ENCODE measurements at places on chromosomes 16 and 17.

DNA sequence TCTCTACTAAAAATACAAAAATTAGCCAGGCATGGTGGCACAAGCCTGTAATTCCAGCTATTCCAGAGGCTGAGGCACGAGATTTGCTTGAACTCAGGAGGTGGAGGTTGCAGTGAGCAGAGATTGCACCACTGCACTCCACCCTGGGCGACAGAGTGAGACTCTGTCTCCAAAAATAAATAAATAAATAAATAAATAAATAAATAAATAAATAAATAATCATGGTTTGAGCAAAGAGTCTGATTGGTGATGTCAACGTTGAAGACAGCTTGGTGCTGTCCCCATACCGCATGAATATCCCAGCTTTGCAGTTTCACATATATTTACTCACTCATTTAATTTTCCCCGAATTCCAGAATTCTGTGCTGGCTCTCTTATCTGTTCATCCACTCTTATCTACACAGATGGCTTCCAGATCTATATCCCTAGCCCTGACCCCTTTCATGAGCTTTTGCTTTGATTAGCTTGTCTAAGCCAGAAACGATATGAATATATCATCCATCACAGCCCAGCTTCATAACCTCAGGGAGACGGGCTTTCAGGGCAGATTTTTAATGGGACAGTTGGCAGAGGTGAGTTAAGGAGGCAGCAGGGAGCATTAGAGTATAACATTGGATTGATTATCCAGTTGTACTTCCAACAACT, 91.0 kb downstream of the SPACA3 start:
- DNase-seq, result no peak

GRCh38 chr16:19618876-19619275, 63.4 kb downstream of the VPS35L start:
- DNase-seq, result no peak

DNA sequence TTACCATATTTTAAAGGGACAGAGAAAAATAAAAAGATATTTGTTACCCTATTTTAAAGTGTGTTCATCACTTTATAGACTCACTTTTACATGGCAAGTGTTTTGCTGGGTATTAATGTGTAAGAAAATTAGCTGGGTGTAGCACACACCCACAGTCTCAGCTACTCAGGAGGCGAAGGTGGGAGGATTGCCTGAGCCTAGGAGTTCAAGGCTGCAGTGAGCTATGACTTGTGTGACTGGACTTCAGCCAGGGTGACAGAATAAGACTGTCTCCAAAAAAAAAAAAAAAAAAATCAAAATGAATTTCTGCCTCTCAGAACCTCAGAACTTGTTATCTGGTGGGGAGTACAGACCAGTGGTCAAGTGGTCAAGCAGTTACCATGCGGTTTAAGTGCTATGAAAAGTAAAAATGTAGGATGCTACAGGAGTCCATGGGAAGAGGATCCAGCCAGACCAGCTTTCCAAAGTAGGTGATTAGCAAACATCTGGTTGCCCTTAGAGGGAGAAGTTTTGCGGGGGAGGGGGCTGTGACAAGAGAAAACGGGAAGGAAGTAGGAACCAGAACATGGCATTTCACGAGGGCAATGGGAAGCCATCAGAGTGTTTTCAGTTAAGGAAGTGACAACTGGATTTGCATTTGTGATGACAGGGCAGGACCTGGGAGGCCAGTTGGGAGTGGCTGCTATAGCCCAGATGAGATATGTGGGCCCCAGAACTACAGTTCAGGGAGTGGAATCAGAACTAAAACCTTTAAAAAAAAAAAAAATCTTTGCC, 13.9 kb downstream of the CNEP1R1 start:
- DNase-seq, result no peak

- no peak for DNase-seq
These were observed 1.0 kb upstream of the EPN3 start for GRCh38 chr17:50531428-50532025.

DNA sequence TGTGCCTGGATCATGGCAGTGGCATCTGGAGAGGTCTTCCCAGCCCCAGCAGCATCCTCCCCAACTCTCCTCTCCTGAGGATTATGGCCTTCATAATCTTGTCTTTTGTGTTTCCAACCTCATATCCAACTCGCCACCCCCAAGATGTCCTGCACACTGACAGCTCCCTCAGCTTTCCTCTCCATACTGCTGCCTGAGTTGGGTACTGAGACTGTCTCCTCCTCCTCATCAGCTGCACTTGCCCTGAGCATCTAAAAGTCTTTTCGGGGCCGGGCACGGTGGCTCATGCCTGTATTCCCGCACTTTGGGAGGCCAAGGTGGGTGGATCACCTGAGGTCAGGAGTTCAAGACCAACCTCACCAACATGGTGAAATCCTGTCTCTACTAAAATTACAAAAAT, 2.0 kb downstream of the CD300LB start:
- DNase-seq, result no peak

DNA sequence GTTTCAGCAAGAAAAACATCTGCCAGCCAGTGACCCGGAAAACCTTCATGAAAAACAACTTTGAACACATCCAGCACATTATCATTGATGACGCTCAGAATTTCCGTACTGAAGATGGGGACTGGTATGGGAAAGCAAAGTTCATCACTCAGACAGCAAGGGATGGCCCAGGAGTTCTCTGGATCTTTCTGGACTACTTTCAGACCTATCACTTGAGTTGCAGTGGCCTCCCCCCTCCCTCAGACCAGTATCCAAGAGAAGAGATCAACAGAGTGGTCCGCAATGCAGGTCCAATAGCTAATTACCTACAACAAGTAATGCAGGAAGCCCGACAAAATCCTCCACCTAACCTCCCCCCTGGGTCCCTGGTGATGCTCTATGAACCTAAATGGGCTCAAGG, 22.2 kb downstream of the SLFN5 start:
- DNase-seq, result no peak

GRCh38 chr16:14423344-14423743, 206.7 kb downstream of the PARN start:
- DNase-seq, result no peak

- no peak for DNase-seq
These were observed 15.8 kb downstream of the EMP2 start for GRCh38 chr16:10564591-10564990.

DNA sequence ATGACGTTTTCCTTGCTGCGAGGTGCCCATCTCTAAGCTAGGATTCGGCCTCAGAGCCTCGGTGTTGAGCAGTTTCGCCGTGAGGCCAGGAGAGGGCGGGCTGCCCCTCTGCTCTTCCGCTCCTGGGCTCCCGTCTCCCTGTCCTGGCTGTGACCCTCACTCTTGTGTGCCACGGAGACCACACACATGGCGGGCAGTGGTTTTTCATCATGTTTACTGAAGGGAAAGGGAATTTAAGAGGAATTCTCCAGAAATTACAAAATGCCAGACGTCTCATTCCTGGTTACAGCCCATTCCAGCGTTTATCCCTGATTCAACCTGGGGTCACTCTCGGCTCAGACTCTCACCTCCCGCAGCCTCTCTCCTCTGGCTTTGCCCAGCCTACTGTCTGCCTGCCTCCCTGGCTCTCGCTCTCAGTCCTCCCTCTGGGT, 96.8 kb upstream of the ELAC2 start:
- peak; percentile 84 for DNase-seq

GRCh38 chr16:81618661-81619060, 160.4 kb upstream of the PLCG2 start:
- no peak for DNase-seq

DNA sequence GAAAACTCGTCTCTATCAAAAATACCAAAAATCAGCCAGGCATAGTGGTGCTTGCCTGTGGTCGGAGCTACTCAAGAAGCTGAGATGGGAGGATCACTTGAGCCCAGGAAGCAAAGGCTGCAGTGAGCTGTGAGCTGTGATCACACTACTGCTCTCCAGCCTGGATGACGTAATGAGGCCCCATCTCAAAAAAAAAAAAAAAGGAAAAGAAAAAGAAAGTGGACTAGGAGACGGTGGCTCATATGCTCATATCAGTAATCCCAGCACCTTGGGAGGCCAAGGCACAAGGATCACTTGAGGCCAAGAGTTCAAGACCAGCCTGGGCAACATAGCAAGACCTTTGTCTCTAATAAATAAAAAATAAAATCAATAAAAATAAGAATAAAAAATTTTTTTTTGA, 8.8 kb upstream of the SUMO2 start:
- DNase-seq, result no peak

- no peak for DNase-seq
These were observed 217.1 kb downstream of the HS3ST3A1 start for GRCh38 chr17:13384626-13385025.

- DNase-seq, result no peak
These were observed 740 bp upstream of the ATP6V0D1 start for GRCh38 chr16:67481561-67482232.

- DNase-seq, result peak; percentile 71
These were observed 82.2 kb downstream of the PLXDC1 start for GRCh38 chr17:39069114-39069756.

GRCh38 chr16:76007645-76008044, 269.6 kb upstream of the CNTNAP4 start:
- no peak for DNase-seq

- DNase-seq, result no peak
These were observed 12.8 kb downstream of the CDH16 start for GRCh38 chr16:66905633-66906539.

DNA sequence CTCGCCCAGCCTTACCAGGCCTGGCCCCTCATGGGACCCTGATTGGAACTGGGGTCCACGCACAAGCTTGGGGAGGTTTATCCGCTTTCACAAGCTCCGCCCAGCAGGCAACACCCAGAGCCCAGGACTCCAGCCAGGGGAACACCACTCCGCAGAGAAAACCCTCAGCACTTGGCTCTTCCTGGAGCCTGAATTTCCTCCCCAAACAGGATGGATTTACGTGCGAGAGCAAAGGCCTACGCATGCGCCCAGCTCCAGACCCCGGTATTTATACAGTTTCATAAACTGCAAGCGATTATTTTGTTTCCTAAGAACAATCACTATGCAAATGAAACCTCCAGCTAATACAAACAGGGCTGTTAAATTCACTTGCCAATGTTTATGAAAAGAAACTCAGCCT, 22.8 kb downstream of the ZNF423 start:
- no peak for DNase-seq

GRCh38 chr16:67872131-67872630, 671 bp upstream of the EDC4 start:
- no peak for DNase-seq

- no peak for DNase-seq
These were observed 51.6 kb downstream of the NUP93 start for GRCh38 chr16:56781528-56781961.

DNA sequence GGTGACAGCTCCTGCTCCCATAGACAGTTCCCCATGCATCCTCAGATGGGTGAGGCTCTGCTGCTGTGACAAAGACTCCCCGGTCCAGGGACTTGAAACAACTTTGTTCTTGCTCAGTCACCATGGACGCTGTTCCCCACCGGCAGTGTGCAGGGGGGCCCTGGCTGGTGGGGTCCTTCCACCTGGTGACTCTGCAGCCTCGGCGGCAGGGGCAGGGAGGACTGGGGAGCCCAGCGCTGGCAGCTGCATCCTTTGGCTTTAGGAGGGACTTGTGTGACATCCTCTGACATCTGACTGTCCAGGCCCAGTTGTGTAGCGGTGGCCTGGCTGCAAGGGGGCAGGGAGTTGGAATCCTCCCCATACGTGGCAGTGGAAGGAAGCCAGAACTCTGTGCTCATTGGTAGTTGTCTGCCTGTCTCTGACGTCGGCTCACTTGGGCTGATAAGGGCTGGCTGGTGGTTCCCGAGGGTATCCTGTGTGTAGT, 107.3 kb downstream of the CMIP start:
- no peak for DNase-seq

- DNase-seq, result peak; percentile 12
These were observed 10.4 kb upstream of the SOX9 start for GRCh38 chr17:72110231-72110941.

DNA sequence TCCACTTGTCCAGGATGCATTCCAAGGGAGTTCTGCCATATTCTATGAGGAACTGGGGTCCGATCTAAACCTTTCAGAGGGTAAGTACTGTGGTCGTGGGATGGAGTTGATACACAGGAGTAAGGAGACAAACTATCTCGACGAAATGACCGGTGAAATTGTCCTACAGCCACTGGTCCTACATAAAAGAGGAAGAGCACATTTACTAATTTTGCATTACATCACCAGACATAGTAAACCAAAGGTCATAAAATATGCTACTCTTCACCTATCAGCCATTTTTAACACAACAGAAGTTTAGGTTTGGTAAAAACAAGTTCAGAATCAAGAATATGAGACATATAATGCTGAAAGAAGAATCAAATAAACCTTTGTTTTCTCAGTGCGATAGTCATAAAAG, 8.1 kb downstream of the HSF5 start:
- DNase-seq, result no peak

GRCh38 chr17:1493291-1493980, 950 bp upstream of the MYO1C start:
- DNase-seq, result no peak

DNA sequence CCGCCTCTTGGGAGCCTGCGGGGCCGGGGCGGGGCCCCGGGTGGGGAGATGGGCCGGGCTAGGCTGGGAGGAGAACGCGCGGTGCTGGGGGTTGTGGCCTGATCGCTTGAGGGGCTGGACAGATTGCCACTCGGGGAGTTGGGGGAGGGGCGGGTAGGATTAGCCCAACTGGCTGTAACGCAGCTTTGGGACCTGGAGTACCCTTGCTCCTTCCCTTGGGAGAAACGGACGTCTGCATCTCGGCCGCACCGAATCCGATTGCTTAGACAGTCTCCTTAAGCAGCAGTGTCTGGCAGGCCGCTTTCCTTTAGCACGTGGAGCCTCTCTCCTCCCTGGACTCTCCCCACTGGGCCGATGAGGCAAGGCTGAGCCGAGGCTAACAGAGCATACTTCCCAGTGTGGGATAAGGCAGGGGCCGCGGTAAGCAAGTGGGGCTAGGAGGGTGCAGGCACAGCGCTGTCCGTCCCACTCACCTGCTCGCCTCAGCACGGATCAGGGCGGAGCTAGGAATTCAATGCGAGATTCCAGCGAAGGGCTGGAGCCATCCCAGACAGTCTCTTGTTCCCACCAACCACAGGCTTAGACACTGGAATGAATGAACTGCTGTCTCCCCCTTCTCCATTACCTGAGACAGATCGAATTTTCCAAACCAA, 540 bp upstream of the ACLY start:
- no peak for DNase-seq

DNA sequence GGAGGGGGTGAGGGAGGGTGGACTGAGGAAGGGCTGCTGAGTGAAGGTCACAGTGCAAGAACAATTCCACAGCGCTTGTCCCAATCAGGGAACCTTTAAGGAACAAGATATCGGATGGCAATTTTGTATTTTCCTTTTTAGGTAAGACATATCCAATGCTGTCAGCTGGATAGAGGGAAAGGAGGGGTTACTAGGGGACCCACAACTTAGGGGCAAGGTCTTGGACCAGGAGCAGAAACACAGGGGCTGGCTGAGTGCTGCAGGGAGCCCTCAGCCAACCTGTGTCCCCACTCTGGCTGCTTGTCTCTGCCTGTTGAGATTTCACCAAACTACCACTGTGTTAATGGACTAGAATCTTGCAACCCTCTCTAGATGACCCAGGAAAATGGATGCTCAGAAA, 47.6 kb downstream of the AKAP1 start:
- DNase-seq, result no peak

All from AG08395 (cell line).